ENCODE measurements at places on chromosomes 1 and 21. TPM values are rescaled to one million over a fixed set of nuclear protein-coding genes. Genes with fewer than 3 reads are reported as not detected.

GRCh38 chr1:153774780-153775457, at the start of gene SLC27A3:
Gene SLC27A3 (plus strand): TSS chr1:153775407. CDS start chr1:153775498, 91 bp downstream.
- peak within 1 kb of the TSS; percentile 79 for H3K4me3 ChIP-seq
- peak within 1 kb of the TSS; percentile 86 for H3K27ac ChIP-seq
- H3K36me3 ChIP-seq = peaks cover 75% of the 10 kb centered on the region
- H3K27me3 ChIP-seq = no peaks in the 10 kb centered on the region

Gene EPS15
- 14.1 TPM for polyA plus RNA-seq

Gene ATP1A2
- 5.3 TPM for polyA plus RNA-seq

- H3K27me3 ChIP-seq = no peaks in the 10 kb centered on the region
- no peaks in the 10 kb centered on the region for H3K4me1 ChIP-seq
- H3K36me3 ChIP-seq = peaks cover 3% of the 10 kb centered on the region
- no peak for DNase-seq
- no peak overlapping the region for H3K4me3 ChIP-seq
- no peak overlapping the region for H3K27ac ChIP-seq
These were observed 158.7 kb downstream of the SIPA1L2 start for GRCh38 chr1:232471250-232471649.

Gene OR2L3
- polyA plus RNA-seq = not detected

Gene ACTL8
- polyA plus RNA-seq = not detected

Gene TRIM45
- 7.2 TPM for polyA plus RNA-seq

DNA sequence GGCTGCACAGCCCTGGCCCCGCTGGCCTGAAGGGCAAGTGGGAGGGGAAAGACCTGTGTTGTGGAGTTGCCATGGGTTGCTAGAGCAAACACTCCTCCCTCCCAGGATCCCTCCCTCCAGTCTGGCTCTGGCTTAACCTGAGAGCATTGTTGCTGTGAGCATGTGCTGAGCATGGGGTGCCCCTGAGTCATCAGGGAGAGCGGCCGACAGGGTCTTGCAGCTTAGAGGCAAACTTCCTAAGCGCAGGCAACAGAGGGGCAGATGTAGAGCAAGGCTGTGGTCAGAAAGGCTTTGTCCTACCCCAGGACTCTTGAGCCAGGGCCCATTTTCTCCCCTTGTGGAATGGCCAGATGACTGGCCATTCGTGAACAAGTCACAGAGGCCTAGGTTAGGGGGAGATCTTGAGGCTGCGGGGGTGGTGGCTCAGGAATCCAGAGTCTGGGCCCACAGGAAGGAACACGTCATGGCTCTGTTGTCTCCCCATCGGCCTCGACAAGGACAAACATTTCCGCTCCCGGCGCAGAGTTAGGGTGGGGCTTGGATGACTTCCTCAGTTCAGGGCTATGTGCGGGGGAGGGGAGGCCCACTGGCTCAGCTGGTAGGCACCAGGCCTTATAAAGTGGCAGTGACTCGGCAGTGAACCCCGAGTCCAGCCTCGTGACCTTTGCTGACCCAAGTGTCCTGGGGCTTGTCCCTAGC, 362 bp upstream of the DYNLT4 start:
- no peaks in the 10 kb centered on the region for H3K27me3 ChIP-seq
- peak overlapping the region; percentile 88 for H3K27ac ChIP-seq
- peaks cover 25% of the 10 kb centered on the region for H3K4me1 ChIP-seq

DNA sequence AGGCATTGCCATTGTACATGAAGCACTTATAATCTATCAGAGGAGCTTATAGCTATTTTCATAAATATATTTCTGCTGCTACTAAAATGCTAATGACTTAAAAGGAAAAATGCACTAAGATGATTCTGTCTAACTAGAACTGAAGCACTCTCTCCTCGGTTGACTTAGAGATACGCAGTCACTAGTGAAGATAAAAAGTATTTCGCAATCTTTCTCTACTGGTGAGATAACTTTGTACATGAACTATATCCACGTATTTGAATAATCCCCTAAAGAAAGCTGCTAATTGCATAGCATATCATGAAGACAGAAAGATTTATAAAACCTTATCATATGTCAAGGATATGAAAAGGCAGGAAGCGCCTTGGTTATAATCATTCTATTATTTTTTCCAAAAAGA, 658.1 kb upstream of the PRMT6 start:
- no peak overlapping the region for H3K27ac ChIP-seq
- no peak for DNase-seq
- no peaks in the 10 kb centered on the region for H3K36me3 ChIP-seq
- no peak overlapping the region for H3K4me3 ChIP-seq

DNA sequence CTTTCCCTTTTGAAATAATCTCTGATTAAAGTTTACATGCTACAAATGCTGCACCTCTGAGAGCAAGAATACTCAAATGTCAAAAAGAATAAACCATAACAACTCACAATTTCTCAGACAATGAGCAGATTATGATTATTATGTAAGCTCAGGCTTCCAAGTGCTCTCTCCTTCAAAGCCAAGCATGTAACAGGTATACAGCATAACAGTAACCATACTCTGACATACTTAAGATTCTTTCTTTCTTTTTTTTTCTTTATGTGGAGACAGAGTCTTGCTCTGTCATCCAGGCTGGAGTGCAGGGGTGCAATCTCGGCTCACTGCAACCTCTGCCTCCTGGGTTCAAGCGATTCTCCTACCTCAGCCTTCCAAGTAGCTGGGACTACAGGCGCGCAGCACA, 155.4 kb downstream of the EIF4G3 start:
- no peaks in the 10 kb centered on the region for H3K4me1 ChIP-seq
- DNase-seq = no peak

DNA sequence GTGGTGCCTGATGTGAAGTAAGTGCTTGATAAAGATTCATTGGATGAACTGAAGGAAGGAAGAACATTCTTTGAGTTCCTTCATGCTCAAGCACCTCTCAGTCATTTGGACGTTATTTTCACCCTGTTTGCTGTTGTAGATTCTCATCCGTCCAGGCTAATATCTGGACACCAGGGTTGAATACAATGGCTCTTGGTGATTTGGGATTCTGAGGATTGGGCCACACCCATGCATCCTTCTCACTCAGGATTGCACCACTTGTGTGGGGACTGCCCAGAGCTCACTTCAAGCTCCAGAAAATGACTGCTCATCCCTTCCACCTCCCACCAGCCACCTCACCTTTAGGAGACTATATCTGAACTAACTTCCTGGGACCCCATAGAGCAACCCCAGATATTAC, 117.1 kb upstream of the IPO9 start:
- H3K4me1 ChIP-seq = peaks cover 5% of the 10 kb centered on the region
- no peaks in the 10 kb centered on the region for H3K36me3 ChIP-seq
- no peak for DNase-seq
- H3K27me3 ChIP-seq = no peaks in the 10 kb centered on the region

DNA sequence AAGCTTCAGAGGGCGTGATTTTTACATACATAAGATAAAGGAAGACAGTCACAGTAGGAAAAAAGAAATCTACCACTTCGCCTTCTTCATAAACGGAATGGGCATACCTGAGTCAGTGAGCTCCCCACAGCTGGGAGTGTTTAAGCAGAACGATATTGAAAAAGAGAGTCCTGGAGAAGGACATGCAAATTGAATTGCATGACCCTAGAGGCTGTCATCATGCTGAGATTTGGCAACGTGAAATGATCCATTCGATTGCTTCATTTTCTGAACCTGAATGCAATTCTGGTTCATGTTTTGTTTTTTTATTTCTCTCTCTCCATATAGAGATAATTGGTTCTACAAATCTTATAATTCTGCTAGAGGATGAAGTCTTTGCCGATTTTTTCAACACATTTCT, 3.7 kb downstream of the RGSL1 start:
- H3K27me3 ChIP-seq = no peaks in the 10 kb centered on the region
- no peaks in the 10 kb centered on the region for H3K36me3 ChIP-seq
- no peaks in the 10 kb centered on the region for H3K4me1 ChIP-seq
- no peak overlapping the region for H3K27ac ChIP-seq
- DNase-seq = no peak
- H3K4me3 ChIP-seq = no peak overlapping the region

Gene AIDA
- 26.5 TPM for polyA plus RNA-seq

DNA sequence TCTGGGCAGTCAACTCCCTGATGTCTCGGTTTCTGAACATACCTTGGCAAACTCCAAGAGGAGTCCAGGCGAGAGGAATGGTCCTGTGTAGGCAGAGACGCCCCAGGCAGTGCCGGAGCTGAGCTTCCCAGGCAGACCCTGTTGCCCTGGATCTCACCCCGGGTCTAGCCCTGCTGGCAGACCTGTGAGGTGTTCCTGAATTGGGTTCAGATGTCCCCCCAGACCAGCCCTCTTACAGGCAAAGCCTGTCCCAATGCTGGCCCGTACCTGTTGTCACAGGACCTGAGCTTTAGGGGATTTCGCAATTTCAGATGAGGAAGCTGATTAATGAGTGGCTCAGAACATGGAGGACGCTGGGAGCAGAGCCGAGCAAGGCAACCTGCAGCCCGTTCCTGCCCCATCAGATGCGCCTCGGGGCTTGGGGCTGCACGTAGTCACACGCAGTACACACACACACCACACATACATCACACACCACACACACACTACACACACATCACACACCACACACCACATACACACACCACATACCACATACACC, 38.5 kb upstream of the PDE9A start:
- no peak overlapping the region for H3K4me3 ChIP-seq
- no peaks in the 10 kb centered on the region for H3K36me3 ChIP-seq
- no peaks in the 10 kb centered on the region for H3K4me1 ChIP-seq
- DNase-seq = peak; percentile 75
- no peaks in the 10 kb centered on the region for H3K27me3 ChIP-seq

GRCh38 chr1:3368711-3369445, 85.6 kb upstream of the ARHGEF16 start:
- H3K27ac ChIP-seq = no peak overlapping the region
- no peaks in the 10 kb centered on the region for H3K4me1 ChIP-seq
- no peak overlapping the region for H3K4me3 ChIP-seq
- H3K27me3 ChIP-seq = no peaks in the 10 kb centered on the region
- H3K36me3 ChIP-seq = peaks cover 21% of the 10 kb centered on the region

Gene C1QTNF12
- polyA plus RNA-seq = 203 TPM

- H3K4me1 ChIP-seq = no peaks in the 10 kb centered on the region
- H3K36me3 ChIP-seq = no peaks in the 10 kb centered on the region
- DNase-seq = no peak
- H3K27ac ChIP-seq = no peak overlapping the region
- H3K27me3 ChIP-seq = no peaks in the 10 kb centered on the region
- no peak overlapping the region for H3K4me3 ChIP-seq
These were observed 209.8 kb downstream of the ROR1 start for GRCh38 chr1:63983391-63984256.

- no peak overlapping the region for H3K4me3 ChIP-seq
- no peaks in the 10 kb centered on the region for H3K27me3 ChIP-seq
- H3K4me1 ChIP-seq = no peaks in the 10 kb centered on the region
These were observed 284.5 kb downstream of the DSCAM start for GRCh38 chr21:40562242-40563002.

All from small intestine (tissue), 16 donors.